Kidney tubule cell (primary cell): ENCODE measurements at places on chromosomes 11 and 22.
A peak's percentile ranks its signal among the peaks of the same experiment; 100 is the strongest.

- DNase-seq = peak; percentile 64
Measured at GRCh38 chr11:30914143-30914762, 328.1 kb upstream of the MPPED2 start.

GRCh38 chr11:19444231-19444630 is 203.5 kb upstream of the E2F8 start:
- DNase-seq = no peak

GRCh38 chr11:110431051-110431672 is 1.4 kb downstream of the FDX1 start:
- DNase-seq = peak; percentile 38

DNA sequence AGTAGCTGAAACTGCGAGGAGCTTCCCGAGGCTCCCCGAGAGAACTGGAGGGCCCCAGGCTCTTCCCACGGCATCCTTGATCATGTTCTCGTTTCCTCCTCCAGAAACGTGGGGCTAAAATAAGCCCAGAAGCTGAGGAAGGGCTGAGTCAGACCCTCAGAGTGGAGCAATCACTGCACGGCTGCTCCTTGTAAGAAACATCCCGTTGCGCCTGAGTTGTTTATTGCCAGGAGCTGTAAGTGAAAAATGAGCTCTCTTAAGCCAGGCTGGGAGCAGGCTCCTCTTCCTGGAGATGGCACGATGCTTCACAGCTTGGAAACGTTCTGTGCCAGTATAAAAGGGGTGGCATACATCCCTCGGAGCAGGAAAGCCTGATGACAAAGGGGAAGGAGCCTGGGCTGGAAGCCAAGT is 47.3 kb upstream of the SYN3 start:
- DNase-seq = peak; percentile 91
